ENCODE measurements at places on chromosomes 12 and 14.

- DNase-seq, result no peak
These were observed 1822.0 kb upstream of the SEL1L start for GRCh38 chr14:83355609-83356008.

DNA sequence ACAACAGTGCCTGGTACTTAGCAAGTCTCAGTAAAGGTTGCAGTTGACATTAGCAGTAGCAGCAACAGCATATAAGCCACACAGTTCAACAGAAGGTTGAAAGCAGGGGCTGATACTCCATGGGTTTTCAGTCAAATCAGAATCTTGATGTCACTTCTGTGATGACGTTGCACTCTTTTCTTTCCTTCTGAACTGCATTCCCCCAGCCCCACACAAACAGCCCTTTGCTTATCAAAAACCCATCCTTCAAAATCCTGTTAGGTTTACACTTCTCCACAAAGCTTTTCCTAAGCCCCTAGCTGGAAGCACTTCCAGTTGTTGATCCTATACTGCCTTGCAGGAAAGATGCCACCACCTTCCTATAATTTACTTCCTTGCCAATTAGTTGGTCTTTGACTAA, 34.0 kb upstream of the KCNK13 start:
- DNase-seq, result no peak

DNA sequence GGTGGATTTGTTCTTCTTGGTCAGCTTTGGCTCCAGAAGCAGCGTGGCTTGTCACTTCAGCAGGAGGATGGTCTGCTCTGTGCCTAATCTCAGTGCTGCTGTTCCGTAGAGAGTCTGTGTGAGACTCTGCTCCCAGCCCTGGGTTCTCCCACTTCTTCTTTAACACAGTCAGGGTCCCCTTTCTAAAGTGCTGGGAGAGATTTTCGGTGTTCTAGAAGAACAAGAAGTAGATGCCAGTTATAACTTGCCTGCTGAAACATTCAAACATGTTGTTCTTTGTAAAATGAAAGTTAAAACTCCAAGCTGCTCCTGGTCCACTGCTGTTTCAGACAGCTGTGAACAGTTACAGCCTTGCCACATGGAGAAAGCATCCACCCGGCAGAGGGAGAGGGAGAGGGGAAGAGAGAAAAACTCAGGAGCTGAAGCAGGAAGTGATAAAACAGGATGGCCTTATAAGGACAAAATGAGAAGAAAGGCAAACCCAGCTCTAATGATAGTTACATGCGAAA, 55.2 kb upstream of the CERS5 start:
- DNase-seq, result peak; percentile 87

DNA sequence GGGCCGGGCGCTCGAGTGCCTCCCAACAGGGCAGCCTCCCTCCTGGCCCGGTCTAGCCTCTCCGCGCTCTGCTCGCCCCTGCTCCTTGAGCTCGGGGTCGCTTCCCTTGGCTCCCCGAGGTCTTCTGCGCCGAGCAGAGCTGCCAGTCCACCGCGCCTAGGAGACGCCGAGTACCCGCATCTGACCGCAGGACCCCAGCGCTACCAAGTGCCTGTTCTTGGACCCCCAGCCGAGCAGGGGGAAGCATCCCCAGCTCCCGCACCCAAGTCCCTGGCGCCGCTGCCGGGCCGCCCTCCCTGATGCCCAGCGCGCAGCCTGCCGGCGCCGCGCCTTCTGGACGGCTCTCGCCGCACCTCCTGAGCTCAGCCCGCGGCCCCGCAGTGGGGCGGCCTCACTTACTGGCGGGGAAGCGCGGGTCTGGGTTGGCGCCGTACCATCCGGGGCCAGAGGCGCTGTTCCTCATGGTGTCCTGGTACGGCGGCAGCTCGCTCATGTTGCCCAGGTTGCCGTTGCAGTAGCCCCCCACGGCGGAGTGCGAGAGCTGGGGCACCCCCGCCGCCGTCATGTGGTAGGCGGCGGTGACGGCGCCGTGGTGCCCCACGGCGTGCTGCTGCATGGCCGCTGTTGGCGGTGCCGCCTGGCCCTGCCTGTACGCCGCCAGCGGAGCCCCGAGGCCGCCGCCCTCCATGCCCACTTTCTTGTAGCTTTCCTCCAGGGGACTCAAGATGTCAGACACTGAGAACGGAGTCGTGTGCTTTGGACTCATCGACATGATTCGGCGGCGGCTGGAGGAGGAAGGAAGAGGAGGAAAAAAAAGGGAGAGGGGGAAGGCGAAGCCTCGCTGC, 1.2 kb downstream of the NKX2-1 start:
- no peak for DNase-seq

DNA sequence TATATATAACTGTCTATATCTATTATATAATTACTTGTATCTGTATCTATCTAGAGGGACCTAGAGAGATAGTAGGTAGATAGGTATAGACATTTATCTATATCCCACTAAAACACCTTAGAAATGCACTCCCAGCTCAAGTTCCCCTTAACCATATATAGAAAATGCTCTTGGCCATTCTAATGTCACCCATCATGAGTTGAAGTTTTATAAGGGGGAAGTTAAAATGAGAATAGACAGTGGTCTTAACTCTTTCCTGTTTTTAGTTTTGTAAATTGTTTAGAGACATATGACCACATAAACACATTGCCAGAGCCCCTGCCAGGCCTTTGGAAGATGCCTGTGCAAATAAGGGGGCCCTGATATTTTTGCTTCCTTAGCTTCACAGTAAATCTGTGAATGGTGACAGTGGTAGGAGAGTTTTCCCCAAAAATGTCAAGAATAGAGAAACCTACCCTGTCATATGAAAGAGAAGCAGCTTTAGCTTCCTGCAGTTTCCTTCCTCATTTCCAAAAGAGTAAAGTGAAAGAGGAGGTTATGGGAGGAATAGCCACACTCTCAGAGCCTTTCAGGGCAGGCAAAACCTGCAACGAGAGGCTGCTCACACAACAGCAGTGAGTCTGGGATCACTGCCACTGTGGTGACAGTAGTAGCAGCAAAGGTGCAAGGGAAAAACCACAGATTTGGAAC, 45.5 kb downstream of the MGST1 start:
- no peak for DNase-seq

DNA sequence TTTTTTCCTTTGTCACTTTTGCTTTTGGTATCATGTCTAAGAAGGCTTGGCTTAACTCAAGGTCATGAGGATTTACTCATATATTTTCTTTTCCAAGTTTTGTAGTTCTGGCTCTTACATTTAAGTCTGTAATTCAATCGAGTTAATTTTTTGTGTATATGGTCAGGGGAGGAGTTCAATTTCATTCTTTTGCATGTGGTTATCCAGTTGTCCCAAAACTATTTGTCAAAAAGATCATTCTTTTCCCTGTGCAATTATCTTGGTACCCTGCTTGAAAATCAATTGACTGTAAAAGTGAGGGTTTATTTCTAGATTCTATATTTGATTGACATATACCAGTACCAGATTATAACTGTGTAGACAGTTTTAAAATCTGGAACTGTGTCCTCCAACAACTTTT, 10.2 kb downstream of the USP15 start:
- DNase-seq, result no peak

DNA sequence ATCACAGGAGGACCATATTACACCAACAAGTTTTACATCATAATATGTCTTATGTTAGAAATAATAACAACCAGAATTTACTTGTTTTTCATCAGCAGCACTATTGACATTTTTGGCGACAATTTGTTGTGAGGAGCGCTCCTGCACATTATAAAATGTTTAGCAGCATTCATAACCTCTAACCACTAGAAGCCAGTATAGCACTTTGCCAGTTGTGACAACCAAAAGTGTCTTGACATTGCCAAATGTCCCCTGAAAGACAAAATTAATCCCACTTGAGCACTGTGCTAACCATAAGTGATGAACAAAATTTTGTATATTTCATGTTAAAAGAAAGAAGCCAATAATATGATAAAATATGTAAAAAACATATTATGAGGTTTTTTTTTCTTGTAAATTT, 356.9 kb upstream of the LMO3 start:
- no peak for DNase-seq

GRCh38 chr12:115190010-115190770, 506.2 kb upstream of the TBX3 start:
- peak; percentile 40 for DNase-seq

GRCh38 chr12:90335566-90335965, 619.4 kb downstream of the CCER1 start:
- no peak for DNase-seq

GRCh38 chr14:61064210-61064609, 83.2 kb downstream of the SLC38A6 start:
- no peak for DNase-seq

DNA sequence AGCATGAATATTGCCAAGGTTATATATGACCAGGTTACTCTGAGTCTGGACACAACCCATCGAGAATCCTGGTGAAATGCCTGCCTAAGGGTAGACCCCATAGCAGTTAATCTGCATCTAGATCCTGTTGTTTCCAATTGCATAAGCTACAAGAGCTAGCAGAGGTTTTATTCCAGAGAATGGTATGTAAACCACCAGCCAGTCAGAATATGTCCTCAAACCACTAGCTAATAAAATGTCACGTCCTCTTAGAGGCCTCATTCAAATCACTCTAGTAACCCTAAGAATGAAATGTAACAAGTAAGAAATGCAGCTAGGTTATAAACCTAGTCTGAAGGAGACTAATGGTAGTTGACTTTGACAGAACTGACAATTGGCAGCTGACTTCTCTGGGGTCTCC, 9.0 kb upstream of the YLPM1 start:
- no peak for DNase-seq

GRCh38 chr12:4160314-4161040, 113.1 kb upstream of the CCND2 start:
- DNase-seq, result no peak

- no peak for DNase-seq
These were observed 8.6 kb upstream of the CACNA1C start for GRCh38 chr12:2044165-2044564.

GRCh38 chr12:5556946-5557673, 125.2 kb downstream of the NTF3 start:
- DNase-seq, result no peak

- DNase-seq, result no peak
These were observed 50.1 kb downstream of the ANAPC7 start for GRCh38 chr12:110353211-110353965.

DNA sequence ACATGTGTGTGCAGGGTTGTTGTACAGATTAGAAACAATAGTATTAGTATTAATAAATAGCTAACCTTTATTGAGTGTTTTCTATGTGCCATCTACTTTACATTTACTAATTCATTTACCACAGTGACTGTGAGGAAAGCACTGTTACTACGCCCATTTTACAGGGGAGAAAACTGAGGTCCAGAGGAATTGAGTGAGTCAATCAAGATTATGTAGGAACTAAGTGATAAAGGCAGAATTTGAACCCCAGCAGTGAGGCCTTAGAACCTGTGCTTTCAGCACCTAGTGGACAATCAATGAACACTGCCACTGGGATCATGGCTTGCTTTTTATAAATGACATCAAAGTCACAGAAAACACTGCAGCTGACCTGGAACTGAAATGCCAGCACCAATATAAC, 28.2 kb downstream of the NT5DC3 start:
- DNase-seq, result no peak

DNA sequence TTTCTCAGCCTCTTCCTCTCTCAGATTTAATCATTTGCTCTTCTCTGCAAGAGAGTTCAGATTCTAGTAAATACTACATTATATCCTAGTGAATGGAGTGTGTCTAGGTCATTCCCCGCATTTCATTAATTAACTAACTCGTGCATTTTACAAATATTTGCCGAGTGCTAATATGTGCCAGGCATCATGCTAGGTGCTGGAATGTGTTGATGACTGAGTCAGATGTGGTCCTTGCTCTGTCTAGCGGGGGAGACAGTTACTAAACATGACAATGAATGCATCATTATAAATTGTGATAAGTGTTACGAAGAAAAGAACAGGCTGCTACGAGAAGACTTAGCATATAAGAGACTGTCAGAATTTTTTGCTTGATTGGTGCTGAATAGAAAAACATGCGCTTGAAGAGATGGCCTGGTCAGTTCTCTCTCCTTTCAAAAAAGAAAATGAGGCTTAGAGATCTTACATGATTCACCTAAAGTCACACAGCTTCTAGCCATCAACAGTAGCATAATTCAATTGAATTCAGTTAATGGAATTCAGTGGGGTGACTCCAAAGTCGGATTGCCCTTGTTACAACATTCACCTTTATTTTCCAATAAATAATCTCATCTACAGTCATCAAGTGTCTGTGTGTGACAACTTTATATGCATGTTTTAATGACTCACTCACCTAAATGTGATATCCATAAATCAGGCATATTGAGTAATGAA, 48.7 kb upstream of the MAX start:
- no peak for DNase-seq

DNA sequence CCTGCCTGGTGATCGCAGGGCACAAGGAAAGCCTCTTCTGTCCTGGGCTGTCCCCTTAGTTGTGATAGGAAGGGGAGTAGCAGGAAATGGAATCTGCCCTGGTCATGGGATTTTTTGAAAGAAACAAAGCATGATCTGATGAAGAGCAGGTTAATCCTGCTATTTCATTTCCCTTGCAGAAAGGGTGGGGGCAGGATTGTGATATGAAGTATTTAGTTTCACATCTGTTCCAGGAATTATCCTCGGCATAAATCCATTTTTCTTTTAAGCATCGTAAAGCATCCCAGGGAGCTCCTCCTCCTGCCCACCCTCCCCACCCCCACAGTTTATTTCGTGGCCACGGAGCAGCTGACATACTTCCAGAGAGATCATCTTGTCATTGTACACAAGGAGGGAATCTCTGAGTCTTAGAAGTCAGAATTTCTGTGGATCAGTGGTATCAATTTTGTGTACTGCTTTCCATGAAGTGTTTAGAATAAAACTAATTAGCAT, 53.1 kb downstream of the TGFB3 start:
- no peak for DNase-seq

GRCh38 chr12:8590842-8591545, 21.7 kb downstream of the AICDA start:
- DNase-seq, result no peak

GRCh38 chr14:86541972-86542371, 1012.0 kb downstream of the FLRT2 start:
- DNase-seq, result no peak

- DNase-seq, result no peak
These were observed 29.7 kb downstream of the RBM19 start for GRCh38 chr12:113936460-113936859.

GRCh38 chr12:70835948-70836347, 84.6 kb downstream of the PTPRR start:
- no peak for DNase-seq

GRCh38 chr14:99247772-99248171, 24.2 kb downstream of the BCL11B start:
- DNase-seq, result no peak

- DNase-seq, result no peak
These were observed 36.5 kb downstream of the YEATS4 start for GRCh38 chr12:69396041-69396440.

GRCh38 chr14:25042362-25043299, 7.3 kb downstream of the STXBP6 start:
- DNase-seq, result peak; percentile 62

GRCh38 chr12:89280833-89281538, 71.3 kb downstream of the DUSP6 start:
- DNase-seq, result no peak

Data from AG08395 (cell line).